Psoas muscle (tissue), 8 donors: ENCODE measurements at places on chromosomes 4 and X. TPM values are rescaled to one million over a fixed set of nuclear protein-coding genes. Genes with fewer than 3 reads are reported as not detected.
A peak's percentile ranks its signal among the peaks of the same experiment; 100 is the strongest.

GRCh38 chrX:79147477-79147876 lies 3.0 kb downstream of the GPR174 start:
- no peak for DNase-seq

- no peak for DNase-seq
Measured at GRCh38 chr4:158397781-158398180, 123.9 kb upstream of the RXFP1 start.

GRCh38 chrX:123771449-123772064 lies 38.7 kb upstream of the THOC2 start:
- no peak for DNase-seq

DNA sequence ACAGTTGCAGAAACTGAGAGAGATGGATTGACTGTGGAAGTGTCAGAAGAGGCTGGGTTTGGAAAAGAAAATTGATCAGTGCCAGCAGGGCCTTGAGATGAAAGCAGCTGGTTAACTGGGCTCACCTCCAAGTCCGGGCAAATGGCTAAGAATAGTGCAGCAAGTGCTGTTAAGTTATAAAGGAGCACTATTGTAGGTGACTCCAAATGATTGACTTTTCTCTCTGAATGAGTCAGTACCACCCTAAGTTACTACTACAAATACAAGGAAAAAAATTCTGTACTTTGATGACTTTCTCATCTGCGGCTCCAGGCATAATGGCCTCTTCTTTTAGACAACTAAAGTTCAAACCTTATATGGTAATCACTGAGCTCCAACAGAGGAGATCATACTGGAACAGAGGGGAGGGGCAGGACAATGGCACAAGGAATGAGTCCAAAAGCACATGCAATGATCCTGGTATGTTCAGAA lies 733.4 kb upstream of the INTU start:
- no peak for DNase-seq

GRCh38 chr4:21879187-21879586 lies 69.4 kb downstream of the KCNIP4 start:
- no peak for DNase-seq

GRCh38 chrX:6159468-6159867 lies 69.2 kb downstream of the NLGN4X start:
- no peak for DNase-seq

GRCh38 chr4:14072506-14072905 lies 445.0 kb upstream of the BOD1L1 start:
- no peak for DNase-seq

- no peak for DNase-seq
Measured at GRCh38 chr4:15547392-15547791, 77.7 kb downstream of the CC2D2A start.

GRCh38 chrX:110408949-110409588 lies 50.4 kb downstream of the RTL9 start:
- no peak for DNase-seq

- no peak for DNase-seq
Measured at GRCh38 chr4:35105486-35105885, 1138.8 kb downstream of the ARAP2 start.

GRCh38 chrX:110037178-110037577 lies 34.3 kb downstream of the TMEM164 start:
- DNase-seq, result no peak

DNA sequence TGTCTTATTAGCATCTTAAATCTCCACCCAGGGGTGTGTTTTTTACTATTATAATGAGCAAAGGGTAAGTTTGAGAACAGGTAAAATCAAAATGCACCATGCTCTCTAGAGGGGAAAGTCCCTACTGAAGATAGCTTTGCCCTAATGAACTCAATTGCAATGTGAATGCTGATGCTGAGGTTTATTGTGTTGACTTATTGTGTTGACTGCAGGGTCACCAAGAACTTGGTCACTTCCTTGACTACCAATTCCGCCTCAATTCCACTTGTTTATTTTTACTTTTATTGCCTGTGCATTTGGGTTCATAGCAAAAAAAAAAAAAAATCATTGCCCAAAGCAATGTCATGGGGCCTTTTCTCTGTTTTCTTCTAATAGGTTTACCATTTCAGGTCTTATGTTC lies 67.7 kb upstream of the SRD5A3 start:
- DNase-seq, result no peak

GRCh38 chr4:48967101-48967500 lies 19.0 kb upstream of the CWH43 start:
- DNase-seq, result no peak

DNA sequence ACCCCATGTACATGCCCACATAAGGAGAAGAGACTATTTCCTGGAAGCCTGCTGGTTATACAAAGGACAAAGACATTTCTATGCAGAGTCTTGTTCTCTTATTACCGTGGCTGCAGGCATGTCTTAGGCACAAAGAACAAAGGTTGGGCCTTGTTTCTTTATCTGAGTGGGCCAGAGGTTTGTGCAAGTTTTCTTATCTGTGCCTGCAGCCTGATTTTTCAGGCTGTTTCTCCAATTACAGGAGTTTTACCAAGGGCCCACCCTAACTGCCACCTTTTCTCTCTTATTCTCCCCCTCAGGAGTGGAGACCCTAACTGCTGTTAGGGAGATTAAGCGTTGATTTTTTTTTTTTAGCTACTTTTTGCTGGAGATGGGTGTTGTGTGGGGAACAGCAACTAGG lies 3.5 kb downstream of the TENT5D start:
- DNase-seq, result no peak

DNA sequence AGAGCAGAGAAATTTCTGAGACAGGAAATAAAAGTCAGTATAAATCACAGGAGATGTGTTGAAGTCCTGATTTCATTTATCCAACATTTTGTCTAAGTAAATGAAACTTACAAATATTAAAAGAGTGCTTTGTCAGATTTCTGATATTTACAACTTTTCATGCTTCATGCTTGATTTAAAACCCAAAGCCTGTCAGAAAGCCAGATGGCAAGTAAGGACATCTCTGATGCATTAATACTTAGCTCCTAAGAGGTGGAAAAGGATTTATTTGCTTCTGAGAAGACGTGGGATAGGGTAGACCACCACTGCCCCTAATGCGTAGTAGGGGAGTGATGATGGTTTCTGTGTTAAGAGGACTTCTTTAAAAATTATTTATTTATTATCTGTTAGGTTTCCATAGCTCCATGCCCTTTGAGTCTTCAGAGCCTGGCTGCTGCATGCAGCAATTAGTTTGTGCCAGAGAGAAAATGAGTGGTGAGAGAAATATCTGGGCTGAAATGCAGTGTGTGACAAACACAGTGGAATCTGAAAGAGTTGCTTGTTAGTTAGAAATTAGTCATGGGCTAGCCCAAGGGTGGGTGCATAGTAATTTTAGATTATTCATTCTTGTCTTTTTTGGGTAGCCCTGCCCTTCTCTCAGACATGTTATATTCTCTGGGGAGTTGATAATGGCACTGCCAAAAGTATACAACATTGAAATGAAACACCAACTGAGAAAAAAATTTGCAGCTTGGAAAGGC lies 333.8 kb downstream of the C4orf33 start:
- DNase-seq, result no peak

DNA sequence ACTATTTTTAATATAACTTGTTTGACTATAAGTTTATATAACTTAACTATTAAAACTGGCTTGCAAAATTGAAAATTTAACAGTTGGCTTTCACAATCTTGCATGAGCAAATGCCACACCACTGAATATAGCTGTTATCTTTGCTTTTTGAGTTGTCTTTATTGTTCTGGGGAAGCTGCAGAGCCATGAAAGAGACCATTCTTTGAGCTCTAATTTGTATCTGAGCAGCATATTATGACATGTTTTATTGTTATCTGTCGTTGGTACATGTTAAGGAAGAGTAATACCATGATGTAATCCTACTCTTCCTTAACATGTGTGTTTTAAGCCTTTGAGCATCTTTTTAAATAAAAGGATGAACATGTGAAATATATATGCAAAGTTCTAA lies 97.1 kb upstream of the ANK2 start:
- DNase-seq, result no peak

- DNase-seq, result no peak
Measured at GRCh38 chr4:186134257-186134656, 29.8 kb downstream of the FAM149A start.

DNA sequence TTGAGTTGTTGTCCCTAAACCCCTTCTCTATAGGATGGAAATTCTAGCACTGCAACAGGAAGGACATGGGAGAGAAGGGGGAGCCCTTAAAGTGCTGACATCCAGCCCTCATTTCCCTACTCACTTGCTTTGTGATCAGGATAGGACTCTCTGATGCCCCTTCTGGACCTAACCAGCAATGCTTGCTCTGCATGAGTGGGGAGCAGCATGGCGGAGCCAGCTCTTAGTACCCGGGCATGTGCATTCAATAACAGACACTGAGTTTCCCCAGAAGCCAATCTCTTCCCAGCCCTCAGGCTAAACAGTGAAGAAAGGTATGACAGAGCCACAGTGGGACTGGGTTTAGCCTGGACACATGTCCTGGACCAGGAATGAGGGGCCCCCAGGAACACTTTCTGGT lies 14.0 kb downstream of the SOD3 start:
- DNase-seq, result no peak

DNA sequence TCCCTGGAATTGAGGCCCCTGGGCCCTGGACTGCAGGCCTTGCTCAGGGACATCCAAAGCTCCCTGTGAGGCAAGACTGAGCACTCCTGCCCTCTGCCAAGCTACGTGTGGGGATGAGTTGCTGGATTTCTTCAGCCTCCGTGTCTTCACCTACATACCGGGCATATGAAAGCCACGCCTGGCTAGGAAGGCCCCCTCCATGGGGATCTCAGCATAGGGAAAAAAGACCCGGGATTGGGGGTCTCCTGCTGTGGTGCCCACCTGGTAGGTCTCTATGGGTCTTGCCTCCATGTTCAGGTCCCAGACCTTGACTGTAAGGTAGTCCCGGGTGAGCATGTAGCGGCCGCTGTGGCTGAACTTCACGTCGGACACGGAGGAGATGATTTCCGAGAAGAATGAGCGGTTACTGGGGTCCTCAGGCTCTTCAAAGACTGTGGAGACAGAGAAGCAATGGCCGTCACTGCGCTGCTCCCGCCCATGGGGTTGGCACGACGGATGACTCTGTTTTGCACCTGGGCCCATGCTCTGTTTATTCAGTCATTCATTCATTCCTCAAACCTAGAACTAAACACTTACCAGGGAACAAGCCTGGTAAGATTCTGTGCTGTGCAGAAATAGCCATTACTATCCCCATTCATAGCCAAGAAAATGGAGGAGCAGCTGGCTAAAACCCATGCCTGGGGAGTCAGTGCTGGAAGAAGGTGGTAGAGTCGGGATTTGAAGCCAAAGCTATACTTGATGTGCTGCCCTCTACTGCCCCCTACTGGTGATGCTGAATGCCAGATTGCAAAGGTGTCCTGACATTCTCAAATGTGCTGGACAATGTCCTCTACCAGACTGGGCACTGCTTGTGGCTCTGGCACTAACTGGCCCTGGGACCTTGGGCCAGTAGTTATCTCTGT lies 63.9 kb downstream of the WFS1 start:
- peak; percentile 39 for DNase-seq

The ASB9 gene
- 0.69 TPM for polyA plus RNA-seq

The TRPC3 gene
- polyA plus RNA-seq, result 0.08 TPM

The HADH gene
- 99.5 TPM for polyA plus RNA-seq

The APELA gene
- 0.03 TPM for polyA plus RNA-seq

The AIFM1 gene
- 59.5 TPM for polyA plus RNA-seq

The GRK4 gene
- 9.2 TPM for polyA plus RNA-seq
